Stimulated activated CD4-positive, alpha-beta T cell treated with anti-CD3 and anti-CD28 coated beads, Interleukin-1b, Interleukin-23, amount 100 ng/mL, for 1 hour (primary cell): ENCODE measurements at places on chromosomes 2 and 18.

GRCh38 chr2:128451084-128452023, 132.7 kb upstream of the HS6ST1 start:
- DNase-seq: no peak

DNA sequence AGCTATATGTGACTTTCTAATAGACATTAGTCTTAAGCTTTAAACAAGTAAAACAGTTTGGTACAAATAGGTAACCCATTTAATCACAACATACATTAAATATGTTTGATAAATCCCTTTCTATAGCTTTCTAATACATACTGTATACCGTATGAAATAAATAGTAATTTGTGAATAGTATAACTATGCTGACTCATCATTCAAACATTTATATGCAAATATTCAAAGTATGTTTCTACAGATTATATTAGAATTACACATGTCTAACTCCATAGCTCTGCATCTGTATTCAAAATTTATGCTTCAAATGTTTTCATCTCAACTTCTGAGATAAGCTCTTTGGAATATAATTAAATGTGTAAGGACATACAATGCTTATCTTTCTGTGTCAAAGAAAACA, 142.7 kb upstream of the ZNF804A start:
- DNase-seq: no peak

- no peak for DNase-seq
These were observed 44.8 kb downstream of the ASB18 start for GRCh38 chr2:236219411-236219810.

DNA sequence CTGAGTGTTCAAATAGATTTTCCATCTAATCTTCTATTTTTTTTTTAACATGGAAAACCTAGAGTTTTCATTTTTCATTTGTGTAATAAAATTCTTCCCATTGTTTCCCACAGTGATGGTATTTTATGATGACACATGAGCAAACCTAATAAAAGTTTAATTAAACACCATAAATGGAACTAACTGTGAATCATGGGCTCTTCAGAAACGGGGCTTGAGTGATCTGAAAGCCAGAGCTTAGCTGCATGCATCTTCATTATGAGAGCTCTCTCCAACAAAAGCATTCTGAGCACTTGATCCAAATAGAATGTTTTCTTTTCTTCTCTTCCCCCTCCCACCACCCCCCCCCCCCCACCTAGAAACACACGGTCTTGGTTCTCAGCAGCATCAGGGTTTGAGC, 82.1 kb upstream of the REV1 start:
- DNase-seq: no peak

GRCh38 chr2:128041561-128041960, 13.7 kb upstream of the SAP130 start:
- DNase-seq: no peak

GRCh38 chr2:235135990-235136561, 184.3 kb downstream of the SH3BP4 start:
- DNase-seq: no peak

DNA sequence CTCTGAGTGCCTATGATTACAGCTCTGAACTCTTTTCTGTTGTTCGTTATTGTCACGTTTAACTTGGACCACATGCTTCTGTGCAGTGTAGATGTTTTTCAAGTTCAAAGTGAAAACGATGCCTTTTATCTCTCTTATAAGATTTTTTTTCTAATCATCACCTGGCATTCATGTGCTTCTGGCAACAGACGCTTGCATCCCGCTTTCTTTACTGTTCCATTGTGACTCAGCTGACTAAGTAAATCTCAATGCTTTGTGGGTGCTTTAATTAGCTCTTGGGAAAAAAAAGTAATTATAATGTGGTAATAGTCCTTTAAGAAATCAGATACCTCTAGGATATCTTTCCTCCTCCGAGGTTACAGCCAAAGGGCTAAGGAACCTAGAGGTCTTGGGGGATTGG, 31.2 kb upstream of the RMP24 start:
- DNase-seq: no peak

- DNase-seq: no peak
These were observed 9.7 kb upstream of the CIB4 start for GRCh38 chr2:26650713-26651469.

DNA sequence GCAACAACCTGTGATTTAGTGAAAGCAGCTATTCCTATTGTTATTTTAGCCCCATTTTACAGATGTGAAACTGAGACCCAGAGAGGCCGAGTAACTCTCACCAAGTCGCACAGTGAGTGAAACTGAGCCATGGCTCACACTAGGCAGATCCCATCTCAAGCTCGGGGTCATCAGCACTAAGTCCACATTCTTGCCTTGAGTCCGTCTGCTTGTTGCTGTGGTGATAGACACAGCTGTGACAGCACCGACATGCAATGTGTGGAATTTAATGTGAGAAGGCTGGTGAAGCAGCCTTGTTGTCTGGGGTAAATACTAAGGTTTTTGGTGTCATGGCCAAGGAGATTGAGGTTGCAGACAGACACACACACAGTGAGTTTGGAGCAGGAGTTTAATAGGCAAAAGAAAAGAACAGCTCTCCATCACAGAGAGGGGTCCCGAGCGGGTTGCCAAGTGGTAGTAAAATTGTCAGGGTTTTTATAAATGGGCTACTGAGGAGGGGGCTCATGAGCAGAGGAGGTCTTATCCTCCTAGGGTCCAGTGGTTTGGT, 40.2 kb upstream of the GMCL1 start:
- DNase-seq: no peak

GRCh38 chr2:230134496-230135129, 65.9 kb upstream of the SLC16A14 start:
- DNase-seq: no peak

DNA sequence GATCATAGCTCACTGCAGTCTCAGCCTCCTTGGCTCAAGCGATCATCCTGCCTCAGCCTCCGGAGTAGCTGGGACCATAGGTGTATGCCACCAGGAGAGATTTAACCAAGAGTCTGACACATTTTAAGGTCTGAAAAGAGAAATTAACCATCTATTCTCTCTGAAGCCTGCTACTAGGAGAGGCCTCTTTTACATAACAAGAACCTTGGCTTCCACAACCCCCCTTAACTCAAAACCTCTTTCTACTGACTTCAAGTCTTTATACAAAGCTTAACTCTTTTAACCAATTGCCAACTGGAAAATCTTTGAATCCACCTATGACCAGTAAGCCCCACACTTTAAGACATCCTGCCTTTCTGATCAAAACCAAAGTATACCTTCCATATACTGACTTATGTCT, 279.9 kb upstream of the CELF4 start:
- DNase-seq: no peak

DNA sequence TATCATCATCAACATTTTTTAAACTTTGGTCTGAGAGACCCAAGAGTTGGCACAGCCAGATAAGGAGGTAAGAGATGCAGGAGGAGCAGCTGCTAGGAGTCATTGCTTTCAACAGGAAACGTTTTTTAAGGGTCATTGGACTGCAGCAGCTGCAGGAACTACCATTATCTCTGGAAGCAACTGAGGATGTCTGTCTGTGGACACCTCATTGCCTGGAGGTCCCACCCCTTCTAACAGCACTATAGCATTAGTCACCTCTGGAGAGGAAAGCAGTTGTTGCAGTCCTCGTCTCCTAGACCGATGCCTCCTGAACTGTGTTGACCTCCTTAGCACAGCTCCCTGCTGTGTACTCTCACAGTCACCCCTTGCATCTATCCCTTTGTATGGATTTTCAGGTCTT, 21.5 kb upstream of the FSHR start:
- DNase-seq: no peak

- no peak for DNase-seq
These were observed 132.4 kb downstream of the TXNL1 start for GRCh38 chr18:56505971-56506370.

GRCh38 chr2:71788601-71789240, 335.4 kb downstream of the DYSF start:
- no peak for DNase-seq

DNA sequence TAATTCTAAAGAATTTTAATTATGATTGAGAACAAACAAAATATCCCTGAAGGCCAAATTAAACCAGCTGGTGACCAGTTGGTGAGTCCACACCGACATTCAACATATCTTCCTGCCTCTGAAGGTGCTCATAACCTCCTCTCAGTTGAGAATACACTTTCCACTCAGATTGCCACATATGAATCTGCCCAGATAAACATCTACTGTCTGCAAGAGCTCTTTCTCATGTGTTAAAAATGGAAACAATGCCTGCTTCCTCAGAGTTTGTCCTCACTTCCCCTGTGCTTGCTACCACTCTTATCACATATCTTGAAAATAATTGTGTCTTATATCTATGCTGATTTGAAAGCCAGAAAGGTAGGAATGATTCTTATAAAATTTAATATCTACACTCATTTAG, 177.7 kb upstream of the GULP1 start:
- no peak for DNase-seq

DNA sequence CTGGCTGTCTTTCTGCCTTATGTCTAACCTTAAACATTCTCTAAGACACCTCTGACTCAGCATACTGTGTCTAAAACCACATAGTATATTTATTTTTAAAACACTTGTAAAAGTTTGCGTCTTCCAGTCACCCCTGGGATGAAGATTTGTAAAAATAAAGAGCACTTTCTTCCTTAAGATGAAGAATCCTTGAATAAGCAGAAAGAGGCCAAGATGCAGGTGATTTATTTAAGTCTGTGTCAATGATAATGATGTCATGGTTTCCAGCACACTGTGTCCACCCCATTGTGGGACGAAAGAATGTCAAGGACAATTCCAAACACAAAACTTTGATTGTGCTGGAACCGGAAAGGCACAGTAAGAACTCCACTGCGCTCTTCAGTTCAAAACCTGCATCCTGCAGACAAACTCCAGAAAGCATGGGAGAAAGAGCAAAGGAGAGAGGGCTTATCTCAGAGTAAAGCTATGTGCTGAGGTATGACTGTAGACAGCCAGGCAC, 92.9 kb downstream of the ZEB2 start:
- no peak for DNase-seq

- DNase-seq: no peak
These were observed 52.3 kb upstream of the MGAT5 start for GRCh38 chr2:134201533-134201932.

GRCh38 chr2:60096556-60096955, 456.9 kb downstream of the BCL11A start:
- DNase-seq: no peak

DNA sequence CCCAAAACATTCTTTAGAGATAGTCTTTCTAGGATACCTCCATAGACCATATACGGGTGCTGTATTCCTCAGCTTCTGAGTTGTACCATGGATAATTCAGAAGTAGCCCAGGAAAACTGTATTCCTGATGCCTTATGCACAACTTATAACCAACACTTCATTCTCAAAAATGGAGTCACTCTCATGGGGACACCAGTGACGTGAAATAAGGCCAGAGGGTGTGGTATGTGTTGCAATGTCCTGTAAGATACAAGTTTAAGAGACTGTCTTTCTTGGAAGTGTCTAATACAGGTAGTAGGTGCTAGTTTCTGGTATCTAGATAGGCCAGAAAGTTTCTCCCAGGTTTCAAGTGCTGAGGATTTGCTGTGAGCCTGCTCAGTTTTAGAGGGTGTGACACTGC, 36.1 kb downstream of the COX7A2L start:
- DNase-seq: no peak

GRCh38 chr2:240129311-240129710, 6.8 kb downstream of the COPS9 start:
- DNase-seq: no peak

- DNase-seq: no peak
These were observed 65.8 kb downstream of the DCDC2C start for GRCh38 chr2:3768960-3769765.

GRCh38 chr2:188291142-188291616, 495 bp upstream of the GULP1 start:
- no peak for DNase-seq

DNA sequence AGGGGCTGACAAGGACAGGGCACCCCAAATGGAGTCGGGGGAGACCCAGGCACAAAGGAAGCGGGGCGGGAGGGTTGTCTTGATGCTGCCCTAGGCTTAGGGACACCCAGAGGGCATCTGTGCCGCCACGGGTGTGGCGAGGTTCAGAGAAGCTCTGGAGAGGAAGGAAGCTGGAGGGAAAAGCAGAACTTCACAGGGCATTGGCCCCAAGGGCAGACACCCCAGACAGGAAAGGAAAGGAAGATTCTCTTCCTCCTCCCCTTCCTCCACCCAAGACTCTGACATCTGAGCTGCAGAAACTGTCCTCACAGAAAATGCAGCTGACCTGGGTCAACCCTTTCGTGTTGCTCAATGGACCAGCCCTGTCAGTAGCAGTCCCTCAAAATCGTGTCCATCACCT, 25.6 kb downstream of the DNMT3A start:
- DNase-seq: no peak
